ENCODE measurements at places on chromosomes 16 and 17. TPM values are rescaled to one million over a fixed set of nuclear protein-coding genes. Genes with fewer than 3 reads are reported as not detected.

DNA sequence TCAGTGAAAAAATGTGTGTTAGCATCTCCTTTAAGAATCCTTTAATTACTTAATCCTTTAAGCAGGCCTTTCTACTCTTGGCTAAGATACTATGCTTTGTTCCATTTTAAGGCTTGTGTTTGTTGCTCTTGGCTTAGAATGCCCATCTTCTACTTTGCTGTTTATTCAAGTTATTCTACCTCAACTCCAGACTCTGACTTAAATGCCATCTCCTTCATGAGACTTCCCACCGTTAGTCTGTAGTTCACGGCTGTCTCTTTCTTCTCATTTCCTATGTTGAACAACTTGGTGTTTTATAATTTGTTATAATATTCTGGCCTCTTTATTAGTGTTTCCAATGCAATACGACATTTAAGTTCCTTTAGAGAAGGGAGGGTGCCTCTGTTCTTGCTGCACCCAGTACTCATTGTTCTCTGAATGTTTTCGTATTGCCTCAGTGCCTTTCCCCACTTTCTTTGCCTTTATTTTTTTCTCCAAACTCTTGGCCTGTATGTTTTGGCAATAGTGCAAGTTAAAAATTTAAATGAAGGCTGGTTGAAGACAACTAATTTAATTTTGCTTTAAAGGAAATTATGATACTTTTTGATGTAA lies 6.1 kb upstream of the KRT10 start:
- no peaks in the 10 kb centered on the region for H3K36me3 ChIP-seq
- H3K27ac ChIP-seq, result peak overlapping the region; percentile 61
- H3K4me3 ChIP-seq, result no peak overlapping the region

The SPNS3 gene
- not detected for total RNA-seq

- no peak for DNase-seq
- H3K4me1 ChIP-seq, result no peaks in the 10 kb centered on the region
- no peaks in the 10 kb centered on the region for H3K27me3 ChIP-seq
- peak overlapping the region; percentile 38 for H3K4me3 ChIP-seq
- H3K27ac ChIP-seq, result no peak overlapping the region
- H3K36me3 ChIP-seq, result no peaks in the 10 kb centered on the region
Observed at GRCh38 chr17:5122586-5123342, 6.9 kb downstream of the USP6 start.

The FSCN2 gene
- 0.63 TPM for total RNA-seq

DNA sequence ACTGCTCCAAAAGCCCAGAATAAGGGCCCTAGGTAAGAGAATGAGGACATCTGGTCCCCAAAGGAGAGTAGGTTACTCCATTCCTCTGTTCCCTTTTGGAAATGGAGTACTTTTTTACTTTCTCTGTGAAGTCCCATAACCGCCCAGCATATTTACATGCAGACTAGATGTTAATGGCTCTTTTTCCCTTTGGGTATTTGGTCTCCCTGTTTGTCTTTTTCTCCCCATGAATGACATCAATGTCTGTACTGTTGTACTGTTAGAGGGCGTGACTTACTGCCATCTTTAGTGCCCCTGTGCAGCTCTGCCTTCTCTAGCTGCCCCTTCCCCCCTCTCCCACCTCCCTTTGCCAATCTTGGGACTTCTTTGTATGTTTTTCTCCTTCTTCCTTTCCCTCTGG lies 19.0 kb downstream of the GPR179 start:
- H3K27ac ChIP-seq, result no peak overlapping the region
- H3K4me3 ChIP-seq, result no peak overlapping the region
- no peak for DNase-seq
- H3K4me1 ChIP-seq, result no peaks in the 10 kb centered on the region

GRCh38 chr16:30736995-30737793 lies 11.0 kb upstream of the PHKG2 start:
- peaks cover 23% of the 10 kb centered on the region for H3K4me1 ChIP-seq
- no peak for DNase-seq
- H3K36me3 ChIP-seq, result peaks cover 73% of the 10 kb centered on the region
- no peaks in the 10 kb centered on the region for H3K27me3 ChIP-seq
- H3K4me3 ChIP-seq, result no peak overlapping the region
- H3K27ac ChIP-seq, result no peak overlapping the region

- no peak overlapping the region for H3K4me3 ChIP-seq
- no peak for DNase-seq
- H3K4me1 ChIP-seq, result no peaks in the 10 kb centered on the region
- no peak overlapping the region for H3K27ac ChIP-seq
- no peaks in the 10 kb centered on the region for H3K27me3 ChIP-seq
Observed at GRCh38 chr16:1575578-1575977, 36.3 kb downstream of the IFT140 start.

GRCh38 chr17:41967141-41967920 lies 736 bp downstream of the CNP start:
- no peak for DNase-seq
- H3K27ac ChIP-seq, result peak overlapping the region; percentile 83
- H3K4me1 ChIP-seq, result peaks cover 30% of the 10 kb centered on the region
- H3K27me3 ChIP-seq, result no peaks in the 10 kb centered on the region
- peak overlapping the region; percentile 99 for H3K4me3 ChIP-seq
- peaks cover 10% of the 10 kb centered on the region for H3K36me3 ChIP-seq

- H3K4me1 ChIP-seq, result no peaks in the 10 kb centered on the region
- H3K27me3 ChIP-seq, result no peaks in the 10 kb centered on the region
- H3K27ac ChIP-seq, result no peak overlapping the region
- H3K36me3 ChIP-seq, result peaks cover 29% of the 10 kb centered on the region
- DNase-seq, result no peak
Observed at GRCh38 chr16:55489119-55489955, 10.3 kb downstream of the MMP2 start.

DNA sequence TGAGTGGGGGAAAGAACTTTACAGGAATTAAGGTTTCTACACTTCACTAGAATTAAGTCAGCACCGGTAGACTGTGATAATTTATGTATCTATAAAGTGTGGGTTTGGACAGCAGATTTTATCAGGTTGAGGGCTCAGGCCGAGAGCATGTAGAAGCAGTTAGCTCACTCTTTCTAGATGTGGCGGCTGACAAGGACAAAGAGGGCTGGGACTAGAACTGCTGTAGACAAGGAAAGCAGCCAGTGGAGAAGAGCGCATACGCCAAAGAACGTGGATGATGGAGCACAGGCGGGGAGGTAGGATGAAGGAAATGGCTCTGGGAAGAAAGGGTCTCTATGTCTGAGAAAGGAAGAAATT lies 504 bp upstream of the GOSR1 start:
- peak overlapping the region; percentile 93 for H3K27ac ChIP-seq
- peaks cover 20% of the 10 kb centered on the region for H3K36me3 ChIP-seq
- no peaks in the 10 kb centered on the region for H3K27me3 ChIP-seq
- no peak for DNase-seq
- peak overlapping the region; percentile 93 for H3K4me3 ChIP-seq
- peaks cover 32% of the 10 kb centered on the region for H3K4me1 ChIP-seq

GRCh38 chr17:81940538-81941483 lies 3.7 kb upstream of the PYCR1 start:
- no peaks in the 10 kb centered on the region for H3K27me3 ChIP-seq
- no peaks in the 10 kb centered on the region for H3K36me3 ChIP-seq
- DNase-seq, result no peak
- peaks cover 40% of the 10 kb centered on the region for H3K4me1 ChIP-seq
- H3K27ac ChIP-seq, result peak overlapping the region; percentile 53

- peaks cover 10% of the 10 kb centered on the region for H3K4me1 ChIP-seq
- no peak overlapping the region for H3K4me3 ChIP-seq
- no peak overlapping the region for H3K27ac ChIP-seq
- no peak for DNase-seq
Observed at GRCh38 chr16:12516621-12517309, 286.9 kb downstream of the CPPED1 start.

The KRT14 gene
- 20.3 TPM for total RNA-seq

The KCNJ2 gene
- total RNA-seq, result 10.7 TPM

GRCh38 chr17:43987131-43988021 lies 17.0 kb upstream of the NAGS start:
- peaks cover 12% of the 10 kb centered on the region for H3K4me1 ChIP-seq
- no peaks in the 10 kb centered on the region for H3K36me3 ChIP-seq
- no peak overlapping the region for H3K27ac ChIP-seq
- no peak for DNase-seq
- no peak overlapping the region for H3K4me3 ChIP-seq

The NTN1 gene
- 142 TPM for total RNA-seq

- no peak overlapping the region for H3K4me3 ChIP-seq
Observed at GRCh38 chr17:10120109-10120485, 78.3 kb downstream of the GAS7 start.

DNA sequence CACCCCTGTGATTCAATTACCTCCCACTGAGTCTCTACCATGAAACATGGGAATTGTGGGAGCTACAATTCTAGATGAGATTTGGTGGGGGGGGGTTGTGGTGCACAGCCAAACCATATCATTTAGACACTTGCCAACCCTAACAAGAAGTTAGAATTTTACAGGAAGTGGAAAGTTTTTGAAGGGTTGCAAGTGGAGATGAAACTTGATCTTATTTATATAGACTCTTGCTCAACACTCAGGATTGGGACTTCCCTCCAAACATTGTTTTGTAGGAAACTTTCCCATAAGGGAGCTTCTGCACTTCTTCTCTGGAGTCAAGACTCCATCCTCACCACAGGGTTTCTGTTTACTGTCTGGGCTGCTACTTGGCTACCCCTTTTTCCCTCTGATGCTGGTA lies 266.7 kb upstream of the CDH11 start:
- H3K4me1 ChIP-seq, result no peaks in the 10 kb centered on the region
- H3K27me3 ChIP-seq, result no peaks in the 10 kb centered on the region
- no peak overlapping the region for H3K4me3 ChIP-seq
- no peaks in the 10 kb centered on the region for H3K36me3 ChIP-seq
- H3K27ac ChIP-seq, result no peak overlapping the region
- DNase-seq, result no peak

The TBC1D3K gene
- total RNA-seq, result not detected

DNA sequence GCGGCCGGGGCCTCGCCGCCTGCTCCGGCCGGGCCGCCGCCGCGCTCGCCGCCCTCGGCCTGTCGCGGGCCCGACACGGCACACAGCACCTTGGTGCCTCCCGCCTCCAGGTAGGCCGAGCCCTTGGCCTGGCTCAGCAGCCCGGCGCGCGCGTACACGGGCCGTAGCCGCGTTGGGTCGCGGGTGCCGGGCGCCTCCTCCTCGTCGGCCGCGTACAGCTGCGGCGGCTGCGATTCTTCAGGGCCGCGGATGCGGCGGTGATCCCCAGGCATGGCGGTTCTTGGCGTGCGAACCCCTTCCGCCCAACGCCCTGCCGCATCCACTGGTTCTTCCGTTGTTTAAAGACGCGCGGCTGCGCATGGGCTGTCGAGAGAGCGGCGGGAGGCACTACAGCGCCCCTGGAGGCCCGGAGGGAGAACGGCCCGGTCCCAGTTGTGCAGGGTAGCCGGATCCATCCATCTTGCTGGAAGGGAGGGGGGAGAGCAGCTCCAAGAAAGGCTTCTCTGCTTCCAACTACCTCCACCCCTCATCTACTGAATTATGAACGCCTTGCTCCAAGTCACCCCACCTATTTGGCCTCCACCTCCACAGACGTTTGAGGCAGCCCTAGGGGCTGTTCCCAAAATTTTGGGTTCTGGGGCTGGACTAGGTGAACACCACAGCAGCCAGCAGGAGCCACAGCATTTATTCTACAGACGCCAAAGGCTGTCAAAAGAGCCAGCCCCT lies at the start of gene EXOSC6:
TSS of gene EXOSC6 (minus strand) at position 312 of the 726 bp plus-strand sequence. CDS start at position 272, 40 bp downstream.
- DNase-seq, result peak; percentile 87
- H3K4me1 ChIP-seq, result peaks cover 22% of the 10 kb centered on the region
- peak within 1 kb of the TSS; percentile 78 for H3K27ac ChIP-seq
- H3K36me3 ChIP-seq, result peaks cover 46% of the 10 kb centered on the region

DNA sequence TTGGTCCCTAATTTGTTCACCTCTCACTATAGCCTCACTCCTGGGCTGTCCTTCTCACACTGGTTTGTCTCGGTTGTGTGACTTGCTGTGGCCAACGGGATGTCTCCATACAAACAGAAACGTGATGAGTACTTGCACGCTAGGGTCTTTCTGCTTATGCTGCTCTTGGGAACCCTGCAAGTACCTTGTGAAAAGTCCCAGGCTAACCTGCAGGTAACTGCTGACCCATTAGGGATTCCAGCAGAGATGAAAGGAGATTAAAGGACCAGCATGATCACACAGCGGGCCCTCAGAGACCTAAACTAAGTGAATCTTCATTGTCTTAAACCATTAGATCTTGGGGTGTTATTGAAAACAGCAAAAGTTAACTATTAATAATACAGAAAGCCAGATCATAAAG lies 562.8 kb upstream of the GOT2 start:
- H3K4me1 ChIP-seq, result no peaks in the 10 kb centered on the region
- no peak for DNase-seq
- H3K36me3 ChIP-seq, result no peaks in the 10 kb centered on the region
- H3K27ac ChIP-seq, result no peak overlapping the region
- H3K27me3 ChIP-seq, result no peaks in the 10 kb centered on the region

The GSPT1 gene
- 62.7 TPM for total RNA-seq

- H3K27ac ChIP-seq, result peak overlapping the region; percentile 64
- no peaks in the 10 kb centered on the region for H3K27me3 ChIP-seq
- no peak for DNase-seq
Observed at GRCh38 chr16:48282636-48283263, 35.4 kb upstream of the ABCC11 start.

DNA sequence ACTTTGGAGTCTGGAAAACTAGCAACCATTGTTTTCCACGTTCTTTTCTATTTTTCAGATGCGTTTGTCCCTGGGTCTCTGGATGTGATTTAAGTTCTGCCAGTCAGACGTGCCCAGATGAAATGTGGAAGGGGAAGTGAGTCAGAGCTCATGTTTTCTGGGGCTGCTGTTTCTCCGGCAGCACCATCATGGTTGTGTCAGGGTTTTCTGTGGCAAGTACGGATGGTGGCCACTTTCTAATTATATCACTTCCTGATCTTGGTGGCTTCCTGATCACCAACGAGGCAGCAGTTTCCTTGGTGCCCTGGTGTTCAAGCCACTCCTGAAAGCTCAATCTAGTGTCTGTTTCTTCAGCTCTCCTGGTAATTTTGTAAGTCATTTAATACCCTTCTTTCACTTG lies 31.4 kb upstream of the PMFBP1 start:
- H3K36me3 ChIP-seq, result no peaks in the 10 kb centered on the region
- no peaks in the 10 kb centered on the region for H3K4me1 ChIP-seq
- peak; percentile 62 for DNase-seq
- H3K27me3 ChIP-seq, result no peaks in the 10 kb centered on the region

The MYH1 gene
- total RNA-seq, result not detected

The VAT1L gene
- 20.6 TPM for total RNA-seq

DNA sequence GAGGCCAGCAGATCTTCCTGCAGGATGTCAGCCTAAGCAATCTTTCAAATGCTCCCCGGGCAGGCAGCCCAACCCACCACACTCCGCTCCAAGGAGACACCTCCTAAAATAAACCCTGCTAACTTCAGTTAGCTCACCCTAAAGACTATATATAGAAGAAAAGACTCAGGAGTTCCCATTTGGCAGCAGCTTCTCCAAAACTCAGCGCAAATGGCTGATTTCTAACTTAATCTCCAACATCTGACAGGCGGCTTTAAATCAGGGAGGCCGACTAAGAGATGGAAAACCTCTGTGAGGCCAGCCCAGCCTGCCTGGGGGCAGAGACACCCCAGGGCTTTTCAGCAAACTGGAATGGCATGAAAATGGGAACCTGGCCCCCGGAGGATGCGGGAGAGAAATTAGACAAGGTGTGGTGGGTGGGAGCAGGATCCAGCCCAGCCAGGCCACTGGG lies 91.6 kb downstream of the XYLT1 start:
- H3K27ac ChIP-seq, result peak overlapping the region; percentile 87
- no peaks in the 10 kb centered on the region for H3K4me1 ChIP-seq
- no peaks in the 10 kb centered on the region for H3K27me3 ChIP-seq
- H3K4me3 ChIP-seq, result no peak overlapping the region
- DNase-seq, result no peak
- no peaks in the 10 kb centered on the region for H3K36me3 ChIP-seq

- no peak overlapping the region for H3K27ac ChIP-seq
- H3K4me1 ChIP-seq, result peaks cover 9% of the 10 kb centered on the region
- no peak overlapping the region for H3K4me3 ChIP-seq
- no peaks in the 10 kb centered on the region for H3K27me3 ChIP-seq
- DNase-seq, result no peak
Observed at GRCh38 chr17:41391535-41391934, 5.9 kb downstream of the KRT31 start.
